ENCODE measurements at places on chromosomes 7 and 10. TPM values are rescaled to one million over a fixed set of nuclear protein-coding genes. Genes with fewer than 3 reads are reported as not detected.

- no peak for DNase-seq
These were observed 12.6 kb downstream of the RASGEF1A start for GRCh38 chr10:43254199-43254730.

DNA sequence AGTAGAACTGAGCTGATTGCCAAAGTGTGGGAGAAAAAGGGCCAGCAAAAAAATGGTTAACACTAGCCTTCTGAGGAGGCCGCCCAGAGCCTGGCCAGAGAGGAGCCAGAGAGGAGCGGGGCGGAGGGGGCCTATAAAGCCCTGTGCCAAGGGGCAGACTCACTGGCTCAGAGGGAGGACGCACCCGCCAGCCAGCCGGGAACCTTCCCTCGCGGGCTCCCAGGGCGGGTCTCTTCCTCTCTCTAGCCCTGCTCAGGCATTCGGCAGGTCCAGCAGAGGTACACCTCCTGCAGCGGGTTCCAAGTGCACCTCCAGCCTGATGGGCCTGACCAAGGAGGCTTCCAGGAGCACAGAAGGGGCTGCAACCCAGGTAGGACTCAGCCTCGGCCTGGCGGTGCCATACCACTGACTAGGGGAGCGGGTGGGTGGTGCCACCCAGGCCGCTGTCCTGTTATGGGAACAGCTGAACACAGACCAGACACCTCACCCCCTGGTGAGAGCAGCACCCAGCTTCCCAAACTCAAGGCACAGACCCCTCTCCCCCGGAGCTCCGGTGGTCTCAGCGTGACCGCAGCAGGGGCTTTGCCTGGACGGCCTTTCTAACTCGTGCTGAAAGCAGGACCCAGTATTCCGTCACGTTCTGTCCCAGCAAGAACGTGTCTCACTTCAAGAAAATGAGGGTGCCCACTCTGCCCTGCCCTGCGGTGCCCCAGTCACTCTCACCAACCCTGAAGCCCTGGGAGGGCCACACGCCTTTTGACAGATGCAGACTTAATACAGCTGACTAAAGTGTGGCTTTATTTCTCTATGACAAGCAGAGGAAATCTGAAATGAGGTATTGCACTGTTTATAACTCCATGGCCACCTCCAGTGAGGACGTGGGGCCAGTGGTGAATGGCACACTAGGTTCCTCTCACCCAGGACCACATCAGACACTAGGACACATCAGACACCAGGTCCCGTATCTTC is at the start of gene GPER1:
TSS of gene GPER1 (plus strand) at position 162 of the 969 bp plus-strand sequence. CDS start 3,616 bp downstream, outside the sequence.
- DNase-seq = no peak

DNA sequence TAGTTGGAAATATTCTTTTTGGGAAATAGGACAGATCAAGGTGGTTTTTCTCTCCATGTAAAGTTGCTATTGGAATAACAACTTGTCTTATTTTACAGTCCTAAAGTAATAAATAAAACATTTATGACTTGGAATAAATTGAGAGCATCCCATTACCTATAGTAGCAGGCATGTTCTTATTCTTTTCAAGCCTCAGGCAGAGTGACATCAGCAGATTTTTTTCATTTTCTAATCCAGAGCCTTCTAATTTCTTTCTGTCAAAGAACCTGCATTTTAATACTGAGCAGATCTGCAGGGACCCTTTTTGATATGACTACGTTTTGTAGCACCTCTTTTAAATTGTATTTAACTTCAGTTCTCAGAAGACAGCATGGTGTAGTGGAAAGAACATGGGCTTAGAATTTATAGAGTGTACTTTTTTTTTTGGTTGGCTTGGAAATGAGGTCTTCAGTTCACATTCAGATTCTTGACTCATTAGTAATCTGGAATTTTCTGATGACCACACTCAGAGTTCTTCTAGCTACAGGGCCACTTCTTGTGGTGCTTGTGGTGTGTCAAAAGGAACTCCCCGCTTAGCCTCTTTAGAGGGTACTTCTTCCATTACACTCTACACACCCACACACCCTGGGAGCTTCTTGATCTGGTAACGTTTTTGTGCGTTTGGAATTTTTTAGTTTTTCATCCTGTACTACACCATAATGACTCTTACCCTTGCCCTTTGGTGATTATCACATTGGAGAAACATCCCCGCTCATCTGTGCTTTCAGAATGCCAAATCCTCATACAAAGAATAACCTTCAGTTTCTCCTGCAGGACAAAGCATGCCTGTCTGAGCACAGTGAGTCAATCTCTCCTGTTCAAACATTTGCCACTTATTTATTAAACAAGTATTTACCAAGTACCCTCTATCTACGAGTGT is 34.6 kb downstream of the AGK start:
- no peak for DNase-seq

DNA sequence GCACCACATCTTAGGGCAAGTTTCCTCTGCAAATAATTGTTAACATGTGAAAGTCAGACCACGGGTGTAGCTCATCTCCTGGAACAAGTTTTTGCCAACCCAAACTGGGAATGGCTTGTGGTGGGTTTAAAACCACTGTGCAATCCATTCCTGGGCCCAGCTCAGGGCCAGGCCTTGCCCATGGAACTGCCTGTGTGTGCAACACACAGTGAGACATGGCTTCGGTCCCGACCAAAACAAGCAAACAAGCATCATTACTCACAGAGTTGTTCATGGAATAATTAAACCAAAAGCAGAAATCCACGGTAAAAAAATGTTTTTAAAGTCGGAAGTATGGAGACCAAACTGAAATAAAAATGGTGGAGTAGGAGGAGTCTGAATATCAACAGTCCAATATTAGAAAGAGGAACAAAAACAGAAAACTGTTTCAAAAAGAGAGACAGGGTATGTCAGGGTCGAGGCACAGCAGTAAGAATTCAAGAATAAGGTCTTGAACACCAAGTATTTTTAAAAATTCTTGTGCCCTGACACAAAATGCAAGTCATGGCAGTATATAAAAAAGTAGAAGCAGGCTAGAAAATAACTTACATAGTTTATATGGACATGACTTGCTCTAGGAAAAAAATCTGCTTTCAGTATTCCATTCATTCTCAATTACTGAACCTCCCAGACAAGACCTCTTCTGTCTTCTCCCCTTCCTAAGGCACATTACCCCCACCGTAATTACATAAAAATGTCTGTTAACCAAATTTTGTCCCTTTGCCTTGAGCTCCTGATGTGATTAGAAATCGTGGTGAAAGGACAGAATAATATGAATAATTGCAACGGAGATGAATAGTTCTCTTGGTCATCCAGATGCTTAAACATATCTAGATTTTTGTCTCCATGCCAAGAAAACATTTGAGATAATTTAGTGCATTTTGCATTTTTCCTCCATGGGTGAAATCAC is 88.4 kb downstream of the FAS start:
- DNase-seq = no peak

DNA sequence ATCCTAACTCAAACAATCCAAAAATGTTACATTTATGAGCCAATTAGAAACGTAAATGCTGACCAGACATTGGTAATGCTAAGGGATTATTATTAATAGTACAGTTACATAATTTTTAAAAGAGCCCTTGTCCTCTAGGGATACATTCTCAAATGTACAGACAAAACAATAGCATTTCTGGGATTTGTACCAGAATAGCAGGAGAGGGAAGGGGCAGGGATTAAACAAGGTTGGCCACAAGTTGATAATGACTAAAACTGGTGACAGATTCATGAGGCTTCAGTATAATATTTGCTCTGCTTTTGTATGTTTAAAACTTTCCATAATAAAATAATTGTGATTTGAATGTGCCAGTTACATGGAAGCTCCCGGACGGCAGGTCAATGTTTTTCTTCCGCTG is 27.0 kb downstream of the HSPA12A start:
- DNase-seq = no peak

DNA sequence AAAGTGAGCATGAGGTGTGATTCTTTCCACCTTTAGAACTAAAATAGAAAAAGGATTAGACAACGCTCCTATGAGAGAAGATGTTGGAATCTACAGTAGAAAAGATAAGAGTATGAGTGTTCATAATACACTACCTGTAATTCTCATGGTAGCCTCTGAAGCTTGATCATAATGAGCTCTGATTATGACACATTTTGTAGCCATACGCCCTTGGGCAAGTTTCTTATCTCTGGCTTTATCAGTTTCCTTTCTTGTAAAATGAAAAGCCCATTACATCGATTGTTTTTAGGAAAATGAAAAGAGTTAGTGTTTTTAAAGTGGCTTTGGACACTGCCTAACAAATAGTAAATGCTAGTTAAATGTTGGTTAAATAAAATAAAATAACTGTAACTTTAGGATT is 22.4 kb upstream of the PRSS58 start:
- DNase-seq = no peak

Gene PLXNA4
- 14.6 TPM for polyA plus RNA-seq

All from renal cortex interstitium (tissue), 15 donors.